ENCODE measurements at places on chromosomes 12 and 14.
A peak's percentile ranks its signal among the peaks of the same experiment; 100 is the strongest.

DNA sequence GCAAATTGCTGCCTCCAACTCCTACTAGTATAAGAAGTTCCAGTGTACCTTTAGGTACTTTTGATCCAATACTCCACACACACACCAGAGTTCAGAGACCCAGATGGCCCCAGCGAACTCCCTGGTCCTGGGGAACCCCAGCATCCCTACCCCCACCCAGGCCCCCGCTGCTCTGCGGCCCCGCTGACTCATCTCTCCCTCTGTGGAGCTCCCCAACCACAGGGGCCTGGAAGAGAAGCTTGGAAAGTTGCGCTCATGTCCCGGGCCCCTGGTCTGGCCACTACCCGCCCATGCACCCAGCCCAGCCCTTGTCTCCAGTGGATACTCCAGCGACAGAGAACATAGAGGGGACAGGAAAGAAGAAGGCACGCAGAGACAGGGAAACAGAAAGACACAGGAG lies 4.2 kb upstream of the SP7 start:
- no peak for DNase-seq
- H3K4me3 ChIP-seq, result no peak overlapping the region
- no peak overlapping the region for H3K27ac ChIP-seq
- peaks cover 28% of the 10 kb centered on the region for H3K4me1 ChIP-seq

DNA sequence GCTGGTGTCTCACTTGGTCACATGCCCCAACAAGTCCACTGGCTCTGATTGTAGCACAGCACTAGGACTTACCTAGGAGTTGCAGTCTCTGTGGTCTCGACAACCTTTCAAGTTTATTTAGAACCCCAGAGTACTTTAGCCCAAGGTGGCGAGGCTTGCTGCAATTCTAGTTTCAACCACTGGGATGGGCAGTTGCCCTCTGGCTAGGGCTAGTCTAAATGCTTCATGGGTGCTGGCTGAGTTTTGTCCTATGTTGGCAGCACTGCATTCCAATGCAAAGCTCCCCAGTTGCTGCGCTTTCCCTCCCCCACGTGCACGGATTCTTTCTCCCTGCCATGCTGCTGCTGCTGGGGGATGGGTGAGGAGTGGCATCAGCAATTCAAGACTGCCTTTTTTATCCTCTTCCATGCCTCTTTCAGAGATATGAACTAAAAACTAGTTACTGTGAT lies 207.9 kb downstream of the SYNE2 start:
- no peak overlapping the region for H3K4me3 ChIP-seq
- DNase-seq, result peak; percentile 25

DNA sequence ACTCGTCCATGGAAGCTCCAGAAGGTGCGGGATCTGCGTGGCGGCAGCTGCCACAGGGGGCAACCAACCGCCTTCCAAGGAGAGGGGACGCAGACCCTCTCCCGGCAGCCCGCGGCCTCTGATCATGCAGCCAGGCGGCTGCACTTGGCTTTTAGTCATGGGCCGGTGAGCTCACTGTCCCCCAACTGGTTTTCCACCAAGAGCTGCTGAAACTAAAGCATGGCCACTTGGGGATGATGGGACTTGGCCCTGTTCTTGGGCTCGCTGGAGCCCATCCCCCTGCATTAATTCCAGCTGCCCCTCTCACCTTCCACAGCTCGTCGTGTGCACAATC lies 39.1 kb downstream of the CCDC85C start:
- no peaks in the 10 kb centered on the region for H3K27me3 ChIP-seq
- no peak for DNase-seq
- H3K4me3 ChIP-seq, result no peak overlapping the region
- no peak overlapping the region for H3K27ac ChIP-seq
- no peaks in the 10 kb centered on the region for H3K36me3 ChIP-seq

- no peaks in the 10 kb centered on the region for H3K36me3 ChIP-seq
- no peaks in the 10 kb centered on the region for H3K4me1 ChIP-seq
- no peak overlapping the region for H3K27ac ChIP-seq
Measured at GRCh38 chr12:112843287-112843686, 51.7 kb downstream of the RPH3A start.

- peaks cover 70% of the 10 kb centered on the region for H3K4me1 ChIP-seq
- DNase-seq, result peak; percentile 38
- H3K4me3 ChIP-seq, result peak overlapping the region; percentile 69
- peak overlapping the region; percentile 84 for H3K27ac ChIP-seq
Measured at GRCh38 chr12:3933074-3933818, 60.0 kb upstream of the PARP11 start.

GRCh38 chr12:51077930-51078329 lies 5.5 kb downstream of the CSRNP2 start:
- H3K27me3 ChIP-seq, result no peaks in the 10 kb centered on the region
- no peak overlapping the region for H3K4me3 ChIP-seq
- peaks cover 27% of the 10 kb centered on the region for H3K36me3 ChIP-seq
- H3K4me1 ChIP-seq, result peaks cover 32% of the 10 kb centered on the region

DNA sequence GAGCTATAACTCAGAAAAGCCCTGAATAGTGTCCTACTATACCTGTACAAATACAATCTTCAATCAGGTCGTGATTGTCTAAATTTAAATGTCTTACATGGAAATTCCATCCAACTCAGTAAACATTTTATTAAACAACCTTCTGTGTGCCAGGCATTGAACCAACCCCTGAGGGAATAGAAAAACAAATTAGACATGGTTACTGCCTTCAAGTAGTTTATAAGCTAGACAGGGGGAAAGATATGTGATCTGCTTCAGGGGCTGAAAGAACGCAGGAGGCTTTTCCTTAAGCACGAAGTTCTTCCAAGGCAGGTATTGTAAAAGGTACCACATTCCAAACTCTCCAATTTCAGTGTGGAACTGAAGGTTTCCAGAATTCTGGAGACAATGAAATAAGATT lies 39.7 kb upstream of the STAB2 start:
- peaks cover 7% of the 10 kb centered on the region for H3K27me3 ChIP-seq
- DNase-seq, result no peak
- no peaks in the 10 kb centered on the region for H3K4me1 ChIP-seq
- H3K27ac ChIP-seq, result no peak overlapping the region
- no peak overlapping the region for H3K4me3 ChIP-seq

DNA sequence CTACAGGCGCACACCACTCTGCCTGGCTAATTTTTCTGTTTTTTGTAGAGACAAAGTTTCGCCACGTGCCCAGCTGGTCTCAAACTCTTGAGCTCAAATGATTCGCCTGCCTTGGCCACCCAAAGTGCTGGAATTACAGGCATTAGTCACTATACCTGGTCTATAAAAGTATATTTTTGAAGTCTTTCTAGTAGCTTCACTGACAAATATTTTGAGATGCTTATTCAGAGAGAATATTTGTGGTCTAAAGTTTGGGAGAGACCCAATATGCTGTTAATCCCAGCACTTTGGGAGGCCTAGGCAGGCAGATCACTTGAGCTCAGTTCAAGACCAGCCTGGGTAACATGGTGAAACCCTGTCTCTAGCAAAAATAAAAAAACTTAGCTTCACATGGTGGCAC lies 22.0 kb upstream of the PPP1R12A start:
- H3K36me3 ChIP-seq, result no peaks in the 10 kb centered on the region
- H3K27ac ChIP-seq, result no peak overlapping the region
- H3K4me1 ChIP-seq, result peaks cover 12% of the 10 kb centered on the region
- peaks cover 8% of the 10 kb centered on the region for H3K27me3 ChIP-seq
- H3K4me3 ChIP-seq, result no peak overlapping the region

DNA sequence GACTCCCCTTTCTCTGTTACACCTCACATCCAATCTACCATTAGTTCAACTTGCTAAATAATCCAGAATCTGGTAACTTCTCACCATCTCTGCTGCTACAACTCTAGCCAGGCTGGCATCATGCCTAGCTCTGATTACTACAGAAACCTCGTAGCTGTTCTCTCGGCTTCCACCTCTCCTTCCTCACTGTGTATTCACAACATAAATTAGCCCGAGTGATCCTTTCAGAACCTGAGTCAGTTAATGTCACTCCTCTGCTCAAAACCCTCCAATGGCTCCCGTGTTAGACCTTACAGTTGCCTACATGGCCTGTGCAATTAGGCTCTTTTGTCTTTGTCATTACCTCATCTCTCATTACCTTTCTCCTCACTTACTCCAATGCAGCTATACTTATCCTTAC lies 139.4 kb downstream of the PDE3A start:
- no peaks in the 10 kb centered on the region for H3K27me3 ChIP-seq

- H3K4me3 ChIP-seq, result no peak overlapping the region
- H3K27ac ChIP-seq, result no peak overlapping the region
Measured at GRCh38 chr14:79727900-79728299, 483.4 kb downstream of the DIO2 start.

DNA sequence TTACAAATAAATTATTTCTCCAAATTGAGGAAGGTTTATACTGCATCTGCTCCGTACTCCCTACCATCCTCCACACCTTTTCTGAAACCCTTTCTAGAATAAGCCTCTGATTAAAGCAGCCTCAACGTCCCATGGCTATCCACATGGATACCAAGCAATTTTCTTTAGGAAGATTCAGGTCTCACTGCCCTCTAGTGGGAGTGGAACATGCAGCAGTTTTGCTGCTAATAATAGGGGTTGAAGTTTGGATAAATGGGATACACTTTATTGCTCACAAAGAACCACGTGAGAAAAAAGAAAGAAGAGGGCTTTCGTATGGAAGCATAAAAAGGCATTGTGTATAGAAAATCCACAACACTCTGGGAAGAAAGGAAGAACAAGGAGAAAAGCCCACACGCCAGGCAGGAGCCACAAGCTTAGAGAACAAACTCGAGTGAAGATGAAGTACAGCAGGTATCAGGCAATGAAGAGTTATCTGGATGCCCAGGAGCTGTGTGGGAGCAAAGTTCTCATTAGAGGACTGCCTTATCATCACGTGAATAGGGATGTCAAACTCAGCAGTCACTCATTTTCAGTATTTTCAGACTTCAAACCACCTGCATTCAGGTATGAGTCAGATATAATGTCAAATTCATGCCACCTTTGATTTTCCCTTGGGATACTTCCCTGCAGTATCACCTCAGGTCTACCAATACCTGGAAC lies 45.8 kb downstream of the CCER1 start:
- no peak overlapping the region for H3K27ac ChIP-seq
- DNase-seq, result no peak
- no peaks in the 10 kb centered on the region for H3K27me3 ChIP-seq
- no peaks in the 10 kb centered on the region for H3K36me3 ChIP-seq

DNA sequence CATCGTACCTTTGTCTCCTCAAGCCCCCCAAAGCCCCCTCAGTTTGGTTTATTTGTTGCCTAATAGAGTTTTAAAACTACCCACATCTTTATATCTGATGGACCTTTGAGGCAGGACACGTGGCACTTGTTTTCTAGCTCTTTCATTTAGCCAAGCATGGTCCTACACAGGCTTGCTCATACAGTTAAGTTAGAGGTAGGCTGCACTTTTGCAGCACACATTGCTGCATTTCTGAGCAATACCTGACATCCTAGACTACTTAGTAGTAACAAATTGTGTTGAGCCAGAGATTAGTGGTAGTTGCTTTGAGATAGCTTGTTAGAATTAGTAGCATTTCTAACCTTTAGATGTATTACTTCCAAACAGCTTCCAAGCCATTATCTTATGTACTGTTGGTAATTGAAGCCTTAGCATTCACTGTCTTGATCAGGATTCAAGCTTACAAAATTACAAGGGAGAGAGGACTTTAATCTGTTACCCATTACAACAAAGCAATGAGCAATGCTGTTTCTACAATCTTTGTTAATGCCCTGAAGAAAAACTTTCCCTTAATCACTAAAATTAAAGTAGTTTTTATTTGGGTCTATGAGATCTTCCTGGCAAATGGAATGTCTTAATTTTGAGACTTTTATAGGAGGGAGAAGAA lies 96.6 kb downstream of the WNK1 start:
- H3K4me1 ChIP-seq, result peaks cover 5% of the 10 kb centered on the region
- peaks cover 31% of the 10 kb centered on the region for H3K36me3 ChIP-seq
- no peak overlapping the region for H3K27ac ChIP-seq
- H3K27me3 ChIP-seq, result no peaks in the 10 kb centered on the region
- no peak for DNase-seq

DNA sequence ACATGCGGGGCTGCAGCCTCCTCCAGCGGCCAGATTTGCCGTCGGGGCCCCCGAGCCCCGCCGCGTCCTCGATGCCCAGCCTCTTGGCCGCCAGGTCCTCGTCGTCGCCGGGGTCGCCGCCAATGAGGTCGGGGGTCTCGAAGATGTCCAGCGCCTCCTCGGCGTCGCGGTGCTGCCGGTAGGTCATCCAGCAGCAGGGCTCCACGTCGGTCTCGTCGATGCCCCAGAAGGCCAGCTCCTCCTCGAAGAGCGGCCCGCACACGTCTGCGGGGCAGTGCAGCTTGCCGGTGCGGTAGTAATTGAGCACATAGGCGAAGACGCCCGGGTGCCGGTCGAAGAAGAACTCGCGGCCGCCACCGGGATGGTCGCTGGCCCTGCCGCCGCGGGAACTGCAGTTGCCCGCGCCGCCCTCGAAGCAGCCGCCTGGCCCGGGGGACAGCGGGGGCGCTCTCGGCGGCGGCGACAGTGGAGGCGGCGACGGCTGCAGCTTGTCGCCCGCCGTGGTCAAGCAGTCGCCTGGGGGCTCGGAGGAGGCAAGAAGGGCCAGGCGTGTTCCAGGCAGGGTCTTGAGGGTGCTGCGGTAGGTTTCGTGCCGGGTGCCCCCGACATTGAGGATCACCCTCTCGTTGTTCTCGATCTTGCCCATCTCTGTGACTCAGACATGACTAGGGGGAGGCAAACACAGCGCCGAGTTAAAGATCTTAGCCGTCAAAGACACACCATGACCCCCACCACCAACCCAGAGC lies 2.1 kb downstream of the KCNC2 start:
- DNase-seq, result no peak
- H3K4me1 ChIP-seq, result peaks cover 3% of the 10 kb centered on the region
- no peak overlapping the region for H3K27ac ChIP-seq
- peaks cover 3% of the 10 kb centered on the region for H3K36me3 ChIP-seq
- H3K27me3 ChIP-seq, result peaks cover 47% of the 10 kb centered on the region
- no peak overlapping the region for H3K4me3 ChIP-seq

DNA sequence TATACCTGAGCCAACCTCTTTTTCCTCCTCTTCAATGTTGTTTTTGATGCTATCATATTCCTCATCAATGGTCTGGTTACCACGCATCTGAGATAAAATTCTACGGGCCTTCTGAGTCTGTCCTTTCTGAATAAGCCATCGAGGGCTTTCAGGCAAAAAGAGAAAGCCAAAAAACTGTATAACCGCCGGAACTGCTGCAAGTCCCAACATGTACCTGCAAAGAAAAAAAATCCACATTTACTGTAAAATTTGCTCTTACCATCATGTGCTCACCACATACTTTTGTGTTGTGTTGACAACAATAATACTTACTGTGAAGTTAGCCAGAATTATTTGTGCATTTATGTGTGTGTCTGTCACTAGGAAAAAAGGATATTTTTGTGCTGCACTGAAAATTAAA lies 77.6 kb downstream of the SLC2A13 start:
- H3K4me1 ChIP-seq, result peaks cover 2% of the 10 kb centered on the region
- no peak for DNase-seq
- no peaks in the 10 kb centered on the region for H3K27me3 ChIP-seq
- H3K4me3 ChIP-seq, result no peak overlapping the region

DNA sequence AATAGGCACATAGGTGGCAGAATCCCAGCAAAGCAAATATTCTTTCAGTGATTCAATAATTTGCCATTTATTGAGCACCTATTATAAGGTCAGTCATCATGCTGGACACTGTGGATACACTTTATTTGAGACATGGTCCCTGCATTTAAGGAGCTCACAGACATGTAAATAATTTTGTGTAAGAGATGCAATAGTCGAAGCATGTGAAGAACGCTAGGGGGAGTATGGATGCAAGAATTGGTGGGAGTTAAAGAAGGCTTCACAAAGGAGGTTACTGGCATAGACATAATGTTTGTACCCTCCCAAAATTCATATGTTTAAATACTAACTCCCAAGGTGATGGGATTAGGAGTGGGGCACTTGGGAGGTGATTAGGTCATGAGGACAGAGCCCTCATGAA lies 260.6 kb upstream of the GARIN6 start:
- H3K27me3 ChIP-seq, result no peaks in the 10 kb centered on the region
- H3K4me3 ChIP-seq, result no peak overlapping the region
- DNase-seq, result no peak
- H3K36me3 ChIP-seq, result no peaks in the 10 kb centered on the region
- H3K4me1 ChIP-seq, result no peaks in the 10 kb centered on the region

Data from activated naive CD4-positive, alpha-beta T cell treated with anti-CD3 and anti-CD28 coated beads, Interleukin-2, amount 10 ng/mL, durations not matched to agents 7 days and 5 days (primary cell).